ENCODE measurements at places on chromosomes 1 and 21. TPM values are rescaled to one million over a fixed set of nuclear protein-coding genes. Genes with fewer than 3 reads are reported as not detected.

GRCh38 chr1:151039521-151039920, 3.1 kb downstream of the BNIPL start:
- ATAC-seq: no peak

DNA sequence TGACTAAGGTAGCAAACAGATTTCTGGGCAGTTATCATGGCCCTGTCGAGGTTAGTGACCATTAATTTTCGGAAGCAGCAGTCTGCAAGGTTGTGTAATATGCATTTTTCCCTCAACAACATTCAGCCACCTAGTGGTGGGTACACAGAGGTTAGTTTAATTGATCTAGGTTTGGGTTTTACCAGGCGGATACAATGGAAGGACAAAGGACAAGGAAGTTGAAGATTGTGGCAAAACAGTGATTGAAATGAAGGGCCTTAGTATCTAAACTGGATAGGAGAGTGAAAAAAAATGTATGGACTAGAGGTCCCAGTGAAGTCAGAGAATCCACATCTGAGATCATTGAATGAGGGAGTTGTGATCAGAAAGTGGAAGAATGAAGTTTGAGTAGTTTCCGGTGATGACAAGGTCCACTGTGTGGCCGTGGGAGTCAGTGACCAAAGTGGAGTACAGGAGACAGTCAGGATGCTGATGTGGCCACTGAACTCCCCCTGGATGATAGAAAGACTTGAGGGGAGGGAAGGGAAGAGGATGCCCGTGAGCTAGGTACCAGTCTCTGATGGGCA, 2.8 kb downstream of the ARMH1 start:
- ATAC-seq: no peak

Gene NUF2
- not detected for total RNA-seq

DNA sequence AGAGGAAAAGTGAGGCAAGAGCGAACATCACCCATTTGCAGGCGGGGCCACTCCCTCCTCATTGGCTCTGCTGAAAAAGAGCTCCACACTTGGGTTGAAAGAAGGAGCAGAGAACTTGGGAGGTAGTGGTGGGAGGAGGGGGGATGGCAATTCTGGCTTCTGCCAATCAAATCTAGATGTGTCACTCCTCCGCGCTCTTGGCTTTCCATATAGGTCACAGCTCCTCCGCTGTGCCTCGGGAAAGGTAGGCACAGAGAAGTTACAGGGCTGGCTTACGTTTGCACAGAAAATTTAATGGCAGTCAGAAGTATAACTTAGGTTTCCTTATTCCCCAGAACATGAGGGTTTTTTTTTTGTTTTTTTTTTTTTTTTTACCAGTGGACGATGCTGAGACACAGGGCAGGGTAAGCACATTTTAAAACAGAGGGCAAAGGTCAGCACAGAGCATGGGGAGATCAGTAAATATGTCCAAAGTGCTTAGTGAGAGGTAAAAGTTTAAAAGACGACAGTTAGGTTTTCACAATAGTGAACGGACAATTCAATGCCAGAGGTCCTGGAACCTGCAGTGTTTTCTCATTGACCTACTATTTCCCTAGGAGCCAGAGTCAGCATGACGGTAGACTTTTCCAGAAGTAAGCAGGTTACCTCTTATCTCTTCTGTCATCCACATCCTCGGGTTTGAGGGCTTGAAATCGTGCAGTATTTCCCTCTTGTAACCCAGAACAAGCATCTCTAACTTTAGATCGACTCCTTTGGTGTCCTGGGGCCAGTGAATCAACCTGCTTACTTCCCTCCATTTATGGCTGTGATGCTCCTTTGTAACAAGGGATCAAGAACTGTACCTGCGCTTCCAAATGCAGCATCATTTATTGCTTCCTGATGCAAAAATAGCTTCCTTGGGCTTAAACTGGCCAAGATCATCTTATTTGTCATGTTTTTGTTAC, 258.9 kb upstream of the PROX1 start:
- no peak for ATAC-seq

Gene LCE6A
- not detected for total RNA-seq

DNA sequence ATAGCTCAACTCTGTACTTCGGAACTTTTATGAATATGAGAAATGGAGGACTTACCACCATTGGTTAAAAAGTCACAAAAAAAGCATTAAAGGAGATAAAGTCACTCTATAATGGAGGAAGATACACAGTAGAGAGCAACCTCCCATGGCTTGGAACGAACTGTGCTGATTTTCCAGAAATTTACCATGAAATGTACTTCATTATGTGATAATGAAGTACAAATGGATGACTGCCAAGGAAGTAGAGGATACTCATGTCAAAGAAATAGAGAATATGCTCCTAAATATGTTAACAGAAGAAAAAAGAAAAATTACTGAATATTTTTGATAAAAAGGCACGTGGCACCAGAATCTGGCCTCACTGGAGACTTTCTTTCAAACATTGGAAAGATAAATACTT, 23.6 kb upstream of the PLA2G2E start:
- no peak for ATAC-seq

Gene SLC9C2
- not detected for total RNA-seq

DNA sequence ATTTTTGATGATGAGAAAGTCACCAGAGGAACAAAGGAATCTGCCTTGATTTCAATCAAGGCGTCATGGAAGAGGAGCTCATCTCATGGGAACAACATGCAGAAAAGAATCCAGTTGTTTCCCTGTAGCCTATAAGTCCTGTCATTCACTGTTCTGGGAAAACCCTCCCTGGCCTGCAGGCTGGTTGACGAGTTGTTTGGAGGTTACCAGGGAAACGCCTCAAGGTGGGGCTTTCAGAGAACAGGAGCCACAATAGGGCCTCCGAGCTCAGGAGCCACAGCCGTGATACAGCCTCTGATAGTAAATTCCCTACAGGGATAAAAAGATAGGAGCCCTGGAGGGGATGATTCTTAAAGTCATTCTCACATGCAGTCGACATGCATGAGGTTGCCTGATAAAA, 135.2 kb downstream of the PSMG1 start:
- no peak for ATAC-seq

Gene ERICH3
- not detected for total RNA-seq

Gene S100A7
- 253 TPM for total RNA-seq

GRCh38 chr1:2415801-2416208, 3.4 kb upstream of the PEX10 start:
- ATAC-seq: no peak

Gene TRPM2
- total RNA-seq: 3.3 TPM

DNA sequence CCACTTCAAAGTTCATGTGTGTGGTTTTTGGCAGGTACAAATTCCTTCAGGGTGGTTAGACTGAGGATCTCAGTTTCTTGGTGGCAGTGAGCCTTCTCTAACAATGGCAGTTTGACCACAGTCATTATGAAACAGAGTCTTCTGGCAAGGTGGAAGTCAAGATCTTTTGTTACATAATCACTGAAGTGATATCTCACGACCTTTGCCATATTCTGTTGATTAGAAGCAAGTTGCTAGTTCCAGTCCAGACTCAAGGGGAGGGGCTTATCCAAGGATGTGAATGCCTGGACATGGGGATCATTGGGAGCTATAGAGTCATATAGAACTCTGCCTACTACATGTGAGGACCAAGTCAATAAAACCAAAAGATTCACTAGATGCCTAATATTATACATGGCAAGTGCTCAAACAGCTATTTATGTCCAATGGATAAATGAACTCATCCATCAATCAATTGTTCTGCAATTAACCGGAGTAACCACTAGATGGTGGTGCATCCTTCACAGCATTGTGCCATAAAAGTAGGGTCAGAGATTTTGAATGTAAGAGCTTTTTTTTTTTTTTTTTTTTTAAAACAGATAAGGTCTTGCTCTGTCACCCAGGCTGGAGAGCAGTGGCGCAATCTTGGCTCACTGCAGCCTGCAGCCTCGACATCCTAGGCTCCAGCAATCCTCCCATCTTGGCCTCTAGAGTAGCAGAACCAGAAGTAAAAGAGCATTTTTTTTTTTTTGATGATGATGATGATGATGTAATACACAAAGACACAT, 131.9 kb downstream of the CRB1 start:
- ATAC-seq: no peak

Gene CHI3L2
- total RNA-seq: 13.1 TPM

DNA sequence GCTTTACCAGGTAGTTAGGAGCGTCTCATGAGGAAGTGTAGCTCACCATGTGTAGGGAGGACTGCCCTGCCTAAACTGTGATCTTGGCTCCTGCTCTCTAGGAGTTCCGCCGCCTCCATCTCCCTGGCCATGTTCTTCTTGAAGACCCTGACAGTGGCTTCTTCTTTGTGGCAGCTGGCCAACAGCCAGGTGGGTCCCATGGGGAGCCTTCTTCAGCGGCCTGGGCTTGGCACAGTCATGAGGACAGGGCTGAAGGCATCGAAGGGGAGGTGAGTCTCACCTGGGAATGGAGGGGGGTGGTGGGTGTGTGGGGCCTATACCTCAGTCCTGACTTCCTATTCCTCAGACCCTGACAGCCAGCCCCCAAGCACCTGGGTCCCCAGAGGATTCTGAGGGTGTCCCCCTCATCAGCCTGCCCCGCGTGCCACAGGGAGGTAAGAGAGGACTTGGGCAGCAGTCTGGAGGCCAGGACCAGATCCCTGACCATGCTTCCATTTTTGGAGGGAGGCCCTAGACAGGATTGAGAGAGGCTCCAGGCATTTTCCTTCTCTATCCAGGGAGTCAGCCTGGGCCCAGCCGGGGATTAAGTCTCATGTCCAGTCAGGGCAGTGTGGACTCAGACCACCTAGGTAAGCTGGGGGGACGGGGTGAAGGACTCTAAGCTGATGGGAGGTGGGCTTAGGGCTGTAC, 21.4 kb downstream of the HYI start:
- ATAC-seq: no peak

GRCh38 chr1:198212675-198213074, 55.9 kb downstream of the NEK7 start:
- ATAC-seq: no peak

Gene ARTN
- total RNA-seq: 0.81 TPM

Gene E2F2
- total RNA-seq: 0.17 TPM

DNA sequence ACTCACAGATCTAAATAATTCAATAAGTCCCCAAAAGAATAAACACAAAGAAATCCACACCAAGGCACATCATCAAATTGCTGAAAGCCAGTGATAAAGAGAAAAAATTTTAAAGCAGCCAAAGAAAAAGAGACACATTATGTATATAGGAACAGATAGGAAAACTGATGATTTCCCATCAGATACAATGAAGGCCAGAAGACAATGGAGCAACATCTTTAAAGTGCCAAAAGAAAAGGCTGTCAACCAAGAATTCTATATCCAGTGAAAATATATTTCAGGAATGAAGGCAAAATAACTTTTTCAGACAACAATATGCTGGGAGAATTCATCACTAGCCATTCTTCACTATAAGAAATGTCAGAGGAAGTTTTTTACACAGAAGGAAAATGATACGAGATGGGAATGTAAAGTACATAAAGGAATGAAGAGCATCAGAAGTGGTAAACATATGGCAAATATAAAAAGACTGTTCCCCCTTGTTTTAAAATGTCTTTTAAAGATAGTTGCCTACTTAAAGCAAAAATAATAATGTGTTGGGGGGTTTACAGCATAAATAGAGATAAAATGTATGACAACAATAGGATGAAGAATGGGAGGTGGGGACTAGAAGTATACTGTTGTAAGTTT, 9.4 kb upstream of the MYOG start:
- no peak for ATAC-seq

Gene FMO3
- 5.5 TPM for total RNA-seq

GRCh38 chr1:71399594-71399993, 318.8 kb upstream of the ZRANB2 start:
- no peak for ATAC-seq
